ENCODE measurements at places on chromosomes 3 and 15.

- DNase-seq: no peak
Measured at GRCh38 chr15:74259292-74259648, 23.1 kb downstream of the CCDC33 start.

GRCh38 chr3:123618768-123619484, 34.1 kb upstream of the HACD2 start:
- DNase-seq: no peak

GRCh38 chr3:25895443-25895842, 105.6 kb downstream of the OXSM start:
- DNase-seq: peak; percentile 47

- no peak for DNase-seq
Measured at GRCh38 chr3:17830788-17831187, 88.4 kb upstream of the TBC1D5 start.

DNA sequence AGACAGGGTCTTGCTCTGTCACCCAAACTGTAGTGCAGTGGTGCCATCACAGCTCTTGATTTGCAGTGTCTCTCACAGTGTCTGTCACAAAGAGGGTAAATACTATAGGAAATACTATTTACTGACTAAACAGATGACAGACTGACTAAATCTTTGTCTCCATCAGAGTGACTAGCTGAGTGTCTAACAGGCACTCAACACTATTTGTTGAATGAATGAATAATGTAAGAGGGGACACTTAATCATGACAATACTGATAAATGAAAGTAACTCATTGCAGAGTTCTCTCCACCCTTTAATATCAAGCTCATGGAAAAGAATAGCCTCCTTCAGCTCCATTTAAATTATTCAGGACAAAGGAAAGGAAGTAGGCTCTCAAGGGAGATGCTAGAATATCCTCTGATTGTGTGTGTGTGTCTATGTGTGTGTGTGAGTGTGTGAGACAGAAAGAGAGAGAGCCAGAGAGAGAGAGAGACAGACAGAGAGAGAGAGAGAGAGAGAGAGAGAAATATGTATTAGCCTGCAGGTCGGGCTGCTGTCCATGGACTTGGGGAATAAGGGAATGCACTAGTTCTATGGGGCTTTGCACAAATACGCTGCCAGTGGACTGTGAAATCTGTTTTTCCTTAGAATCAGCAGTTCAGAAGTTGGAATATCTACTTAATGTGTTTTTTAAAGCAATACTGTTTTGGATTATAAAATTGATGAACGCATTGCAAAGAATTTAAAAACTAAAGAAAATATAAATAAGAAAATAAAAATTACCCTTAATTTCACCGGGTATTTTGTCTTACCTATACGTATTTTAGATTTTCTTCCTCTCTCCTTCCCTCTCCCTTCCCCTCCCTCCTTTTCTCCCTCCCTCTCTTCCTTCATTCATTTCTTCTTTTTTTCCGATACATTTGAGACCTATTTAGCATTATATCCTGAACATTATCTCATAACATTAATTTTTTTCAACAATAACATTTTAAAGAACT, 132.9 kb upstream of the LRIG1 start:
- DNase-seq: no peak

- DNase-seq: no peak
Measured at GRCh38 chr3:65846936-65847335, 191.8 kb downstream of the MAGI1 start.

DNA sequence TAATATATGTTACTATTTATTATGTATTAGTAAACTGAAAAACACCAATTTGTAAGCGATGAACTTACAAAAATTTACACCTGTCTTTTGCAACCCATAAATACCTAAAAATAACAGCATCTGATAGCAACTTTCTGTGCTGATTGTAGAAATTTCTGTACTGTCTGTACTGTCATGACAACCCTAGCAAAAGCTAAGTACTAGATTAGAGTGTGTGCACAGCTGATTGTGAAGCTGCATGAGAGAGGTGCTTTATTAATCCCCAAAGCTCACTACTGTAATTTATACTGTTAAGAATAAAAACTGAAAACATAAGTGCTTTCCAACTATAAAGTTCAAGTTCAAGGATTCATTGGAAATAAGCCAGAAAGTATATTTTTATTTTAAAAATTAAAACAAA, 815 bp downstream of the BCL2A1 start:
- DNase-seq: no peak

DNA sequence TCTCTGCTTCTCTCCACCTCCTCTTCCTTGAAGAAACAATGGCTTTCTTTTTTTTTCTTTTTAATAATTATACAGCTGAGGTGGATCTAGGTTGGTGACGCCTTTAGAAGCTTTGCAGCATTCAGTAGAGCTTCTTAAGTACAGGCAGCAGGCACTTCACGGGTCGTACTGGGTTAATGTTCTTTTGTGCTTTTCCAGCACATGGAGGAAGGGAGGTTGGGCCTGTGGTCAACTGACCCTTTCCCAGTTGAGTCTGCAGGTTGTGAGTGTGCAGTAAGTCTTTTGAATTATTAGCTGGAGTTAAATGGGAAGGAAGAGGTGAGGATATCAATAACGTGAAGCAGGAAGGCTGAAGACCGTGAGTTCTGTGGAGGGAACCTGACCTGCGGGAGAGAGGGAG, 7.0 kb downstream of the TRAK1 start:
- DNase-seq: no peak

DNA sequence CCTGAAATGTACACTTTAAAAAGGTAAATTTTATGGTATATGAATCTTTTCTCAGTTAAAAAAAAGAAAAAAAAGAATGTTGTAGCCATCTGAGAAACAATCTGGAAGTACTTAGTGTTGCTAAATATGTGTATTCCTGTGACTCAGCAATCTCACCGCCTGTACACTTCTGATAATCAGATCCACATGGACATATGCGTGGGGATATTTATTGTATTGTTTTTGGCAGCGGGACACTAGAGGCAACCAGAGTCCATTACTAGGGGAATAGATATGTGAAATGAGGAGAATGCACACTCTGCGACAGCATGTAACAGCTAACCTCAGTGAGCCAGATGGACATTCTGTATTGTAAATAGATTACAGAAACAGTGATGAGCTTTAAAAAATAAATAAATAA, 65.4 kb downstream of the AQP9 start:
- no peak for DNase-seq

GRCh38 chr15:76467136-76467535, 130.6 kb downstream of the ISL2 start:
- DNase-seq: no peak

DNA sequence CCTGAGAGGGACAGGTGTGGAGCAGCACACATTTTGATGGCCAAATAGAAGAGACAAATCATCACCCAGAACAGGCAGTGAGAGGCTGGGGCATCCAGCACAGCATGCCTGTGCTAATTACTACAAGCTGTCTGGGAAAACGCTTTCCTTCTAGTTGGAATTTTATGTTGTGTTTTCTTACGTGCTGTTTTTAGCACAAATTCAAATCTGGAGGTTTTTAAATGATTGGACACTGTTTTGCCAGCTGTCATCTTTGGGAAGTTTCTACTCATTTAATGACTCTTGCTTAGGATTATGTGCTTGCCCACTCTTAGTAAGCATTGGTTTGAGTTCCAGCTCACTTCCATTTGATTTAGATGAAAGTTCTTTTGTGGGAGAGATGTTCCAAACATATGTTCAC, 43.5 kb downstream of the EAF1 start:
- DNase-seq: no peak

- no peak for DNase-seq
Measured at GRCh38 chr3:161793194-161793930, 296.8 kb downstream of the OTOL1 start.

DNA sequence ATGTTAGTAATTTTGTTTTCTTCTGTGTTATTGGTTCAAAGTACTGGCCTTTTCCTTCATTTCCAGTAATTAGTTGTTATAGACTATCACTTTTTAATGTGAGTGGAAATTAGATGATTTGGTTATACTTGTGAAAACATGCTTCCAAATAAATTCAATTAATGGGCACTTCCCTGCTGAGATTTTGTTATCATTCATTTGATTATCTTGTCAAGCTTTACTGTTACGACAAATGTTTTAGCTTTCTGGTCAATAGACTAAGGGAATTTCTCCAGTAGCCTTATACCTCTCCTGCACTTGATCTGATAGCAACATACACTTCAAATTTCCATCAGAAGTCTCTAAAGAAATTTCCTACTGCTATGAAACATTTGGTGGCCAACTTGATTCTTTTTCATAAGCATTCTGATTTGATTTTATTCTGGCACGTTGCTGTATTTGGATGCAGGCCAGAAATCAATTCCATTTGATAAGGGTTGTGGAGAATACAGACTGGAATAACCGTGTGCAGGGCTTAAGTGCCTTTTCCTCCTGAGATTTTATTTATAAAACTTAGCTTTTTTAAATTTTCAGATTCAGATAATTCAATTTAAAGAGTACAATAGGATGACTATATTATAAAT, 573.8 kb upstream of the NAALADL2 start:
- DNase-seq: no peak

- DNase-seq: no peak
Measured at GRCh38 chr3:193897731-193898180, 238.2 kb upstream of the HES1 start.

DNA sequence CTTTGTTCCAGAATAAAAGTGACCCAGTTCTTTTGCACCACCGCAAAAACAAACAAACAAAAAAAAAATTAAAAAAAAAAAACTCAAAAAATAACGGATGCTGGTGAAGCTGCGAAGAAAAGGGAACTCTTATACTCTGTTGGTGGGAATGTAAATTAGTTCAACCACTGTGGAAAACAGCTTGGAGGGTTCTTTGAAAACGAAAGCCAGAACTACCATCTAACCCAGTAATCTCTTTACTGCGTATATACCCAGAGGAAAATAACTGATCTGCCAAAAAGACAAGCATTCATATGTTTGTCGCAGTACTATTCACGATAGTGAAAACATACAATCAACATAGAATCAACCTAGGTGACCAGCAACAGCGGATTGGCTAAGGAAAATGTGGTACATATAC, 298.9 kb upstream of the CBLB start:
- no peak for DNase-seq

DNA sequence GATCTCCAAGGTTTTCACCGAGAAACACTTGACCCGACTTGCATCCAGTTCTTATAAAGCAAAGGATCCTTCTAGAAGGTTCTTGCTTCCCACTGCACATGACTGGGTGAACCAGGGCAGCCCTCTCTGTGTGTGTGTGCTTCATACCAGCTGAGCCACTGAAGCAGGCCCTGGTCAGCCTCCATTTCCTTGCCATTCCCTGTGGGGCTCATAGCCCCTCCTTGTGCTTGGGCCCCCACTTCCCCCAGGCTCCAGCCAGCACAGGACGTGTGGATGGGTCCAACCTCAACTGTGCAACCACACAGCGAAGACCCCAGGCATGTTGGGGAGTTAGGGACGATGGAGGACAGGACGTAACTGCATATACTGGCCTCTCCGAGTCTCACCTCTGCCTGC, 15.5 kb downstream of the KLF15 start:
- DNase-seq: no peak

- no peak for DNase-seq
Measured at GRCh38 chr15:41061667-41062066, 54.4 kb downstream of the INO80 start.

GRCh38 chr3:131396170-131396569, 14.6 kb downstream of the NUDT16 start:
- no peak for DNase-seq

DNA sequence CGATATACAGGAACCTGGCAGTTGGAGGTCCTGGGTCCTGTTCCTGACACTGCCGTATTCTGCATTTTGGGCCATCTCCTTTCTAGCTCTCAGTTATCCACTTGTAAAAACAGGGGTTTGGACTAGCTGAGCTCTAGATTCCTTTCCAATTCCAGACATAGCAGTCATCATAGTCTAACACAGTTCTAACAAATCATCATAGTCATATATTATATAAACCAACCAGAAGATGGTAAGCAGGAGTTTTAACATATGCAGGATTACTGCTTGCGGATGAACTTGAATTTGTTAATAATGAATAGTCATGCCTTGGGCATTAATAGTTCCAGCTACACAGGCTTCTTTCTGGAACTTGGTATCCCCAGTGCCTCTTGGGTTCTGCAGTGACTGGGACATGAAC, 26.6 kb downstream of the MASP1 start:
- no peak for DNase-seq

DNA sequence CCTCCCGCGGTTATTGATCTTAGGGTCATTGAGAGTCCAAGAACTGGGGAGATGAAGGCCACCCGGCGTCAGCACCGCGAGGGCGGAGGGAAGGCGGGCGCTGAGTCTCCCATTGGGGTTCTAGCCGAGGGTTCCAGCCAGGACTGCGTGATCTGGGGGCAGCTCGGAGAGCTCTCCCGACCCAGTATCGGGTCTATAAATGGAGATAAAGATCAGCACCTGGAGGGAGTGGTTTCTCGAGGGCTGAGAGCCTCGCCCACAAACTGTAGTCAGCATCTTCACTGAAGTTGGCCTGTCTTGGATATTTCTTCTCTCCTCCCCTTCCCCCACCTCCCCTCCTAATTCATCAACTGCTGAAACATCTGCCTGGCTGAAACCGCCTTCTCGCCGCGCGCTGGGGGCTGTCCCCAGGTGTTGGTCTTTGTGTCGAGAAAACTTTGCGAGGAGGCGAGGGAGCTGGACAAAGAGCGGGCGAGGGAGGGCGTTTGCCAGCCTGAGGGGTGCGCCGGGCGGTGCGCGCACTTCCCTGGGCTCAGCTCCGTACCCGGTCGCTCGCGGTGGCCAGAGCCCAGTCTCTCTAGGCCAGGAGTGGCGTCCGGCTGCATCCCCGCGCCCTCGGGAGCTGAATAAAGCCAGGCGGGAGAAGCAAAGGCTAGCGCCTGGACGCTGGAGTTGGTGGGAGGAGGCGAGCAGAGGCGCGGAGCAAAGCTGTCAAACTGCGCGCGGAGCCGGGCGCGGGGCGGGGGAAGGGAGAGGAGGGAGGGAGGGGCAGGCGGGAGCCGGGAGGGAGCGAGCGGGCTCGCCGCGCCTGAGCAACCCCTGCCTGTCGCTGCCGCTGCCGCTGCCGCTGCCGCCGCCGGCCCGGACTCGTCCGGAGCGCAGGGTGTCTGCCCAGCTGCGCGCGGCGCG, at the start of gene ST8SIA2:
Gene ST8SIA2, plus strand, starts transcription at position 811 of the 909 bp plus-strand sequence. CDS start 184 bp downstream, outside the sequence.
- DNase-seq: no peak

GRCh38 chr15:77032647-77033416, 37.9 kb downstream of the PSTPIP1 start:
- DNase-seq: no peak

- peak; percentile 75 for DNase-seq
Measured at GRCh38 chr3:48194446-48195071, 6.3 kb upstream of the CDC25A start.

GRCh38 chr3:141089339-141090152, 38.4 kb downstream of the SPSB4 start:
- DNase-seq: no peak

- DNase-seq: no peak
Measured at GRCh38 chr3:50003824-50004223, 63.9 kb downstream of the RBM6 start.

Data from H54 (cell line).